ENCODE measurements at places on chromosomes 3 and 15. TPM values are rescaled to one million over a fixed set of nuclear protein-coding genes. Genes with fewer than 3 reads are reported as not detected.

Gene SLITRK3
- 0.03 TPM for polyA plus RNA-seq

Gene DAZL
- polyA plus RNA-seq = not detected

Gene RTP4
- 1.1 TPM for polyA plus RNA-seq

Gene CASR
- polyA plus RNA-seq = not detected

Gene PTH1R
- 38.6 TPM for polyA plus RNA-seq

Gene MRAS
- polyA plus RNA-seq = 22.8 TPM

Gene ITIH4
- 25.0 TPM for polyA plus RNA-seq

Gene CCDC39
- polyA plus RNA-seq = not detected

Gene WDR82
- 27.9 TPM for polyA plus RNA-seq

Gene UCN2
- not detected for polyA plus RNA-seq

Gene LMAN1L
- 0.15 TPM for polyA plus RNA-seq

Gene C2CD4A
- polyA plus RNA-seq = not detected

Gene SETMAR
- 30.2 TPM for polyA plus RNA-seq

Gene RFC4
- 8.2 TPM for polyA plus RNA-seq

Gene EPHA3
- 2.8 TPM for polyA plus RNA-seq

Gene AHSG
- polyA plus RNA-seq = not detected

Gene ZIC4
- 0.25 TPM for polyA plus RNA-seq

Gene IQCB1
- 13.7 TPM for polyA plus RNA-seq

Gene SYNPR
- not detected for polyA plus RNA-seq

Gene PEX5L
- polyA plus RNA-seq = not detected

Gene RHOV
- 0.15 TPM for polyA plus RNA-seq

Gene GP5
- polyA plus RNA-seq = not detected

Gene FSD2
- polyA plus RNA-seq = not detected

Gene SLC22A13
- not detected for polyA plus RNA-seq

Gene CCR3
- polyA plus RNA-seq = not detected

Gene TRIM71
- polyA plus RNA-seq = not detected

Gene GPR87
- polyA plus RNA-seq = not detected

Gene HACL1
- 13.3 TPM for polyA plus RNA-seq

Gene PPIP5K1
- 13.4 TPM for polyA plus RNA-seq

Gene GPD1L
- 21.7 TPM for polyA plus RNA-seq

Gene C3orf49
- not detected for polyA plus RNA-seq

Gene PLSCR4
- 33.1 TPM for polyA plus RNA-seq

Gene ST8SIA2
- polyA plus RNA-seq = not detected

Gene APOD
- 17.3 TPM for polyA plus RNA-seq

Gene PLSCR2
- not detected for polyA plus RNA-seq

Gene MUC20
- 2.9 TPM for polyA plus RNA-seq

Gene SERINC4
- polyA plus RNA-seq = 0.88 TPM

Gene TRPC1
- polyA plus RNA-seq = 13.0 TPM

Gene SPTBN5
- polyA plus RNA-seq = 0.63 TPM

Gene SQOR
- 52.8 TPM for polyA plus RNA-seq

Gene FAM81A
- 0.92 TPM for polyA plus RNA-seq

Gene ZNF662
- 9.8 TPM for polyA plus RNA-seq

Gene PYGO1
- 1.4 TPM for polyA plus RNA-seq

Gene CHRFAM7A
- 5.3 TPM for polyA plus RNA-seq

Gene CAV3
- 0.25 TPM for polyA plus RNA-seq

Gene ARHGEF26
- 24.5 TPM for polyA plus RNA-seq

Gene SUSD5
- polyA plus RNA-seq = 148 TPM

Gene CHRNB4
- not detected for polyA plus RNA-seq

Gene RASL12
- polyA plus RNA-seq = 82.1 TPM

Gene SCAMP5
- polyA plus RNA-seq = 9.4 TPM

Gene CHST13
- polyA plus RNA-seq = not detected

Gene C3orf70
- polyA plus RNA-seq = 4.5 TPM

Gene MYEF2
- polyA plus RNA-seq = 16.7 TPM

Measured in aorta (tissue), 5 donors.